Ascending aorta (tissue), 2 donors: ENCODE measurements at places on chromosomes 2 and 18. TPM values are rescaled to one million over a fixed set of nuclear protein-coding genes. Genes with fewer than 3 reads are reported as not detected.

DNA sequence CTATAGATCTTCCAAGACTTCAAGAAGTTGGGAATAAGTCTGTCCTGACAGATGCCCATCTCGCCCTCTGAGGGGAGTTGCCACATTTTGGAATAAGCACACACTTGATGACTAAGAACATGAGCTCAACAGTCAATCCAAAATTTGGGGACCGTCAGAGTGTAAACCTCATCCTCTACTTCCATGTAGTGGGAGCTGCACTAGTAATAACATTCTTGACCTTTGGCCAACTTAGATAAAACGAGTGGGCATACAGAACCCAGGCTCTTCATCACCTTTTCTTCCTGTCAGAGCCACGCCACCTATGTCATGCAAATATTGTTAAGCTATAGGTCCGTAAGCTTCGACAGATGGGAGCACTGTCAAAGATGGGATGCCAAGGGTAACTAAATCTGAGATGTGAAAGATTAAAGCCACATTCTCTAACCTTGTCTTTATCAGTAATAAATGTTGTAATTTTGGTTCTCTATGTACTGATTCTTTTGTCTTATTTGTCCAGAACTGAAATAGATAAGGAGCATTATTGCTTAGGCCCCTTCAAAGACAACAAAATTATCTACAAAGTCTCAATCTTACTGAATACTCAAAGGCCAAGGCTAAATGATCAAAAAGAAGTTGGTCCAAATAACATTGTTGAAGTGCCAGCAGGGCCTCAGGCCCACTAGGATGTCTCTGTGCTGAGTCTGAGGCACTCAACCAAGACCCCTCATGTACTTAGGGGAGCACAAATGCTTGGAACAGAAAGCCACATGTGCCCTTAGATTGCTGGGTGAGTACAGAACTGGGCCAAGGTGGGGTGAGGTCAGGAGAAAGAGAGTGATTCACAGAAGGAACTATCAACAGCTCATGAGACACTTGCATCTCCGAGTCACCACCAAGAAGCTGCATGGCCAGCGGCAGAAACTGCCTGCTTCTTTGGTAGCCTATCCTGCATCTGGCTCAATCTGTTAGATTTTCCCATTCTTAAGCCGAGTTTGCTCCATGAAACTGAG, 15.0 kb downstream of the CDH2 start:
- no peak for DNase-seq

DNA sequence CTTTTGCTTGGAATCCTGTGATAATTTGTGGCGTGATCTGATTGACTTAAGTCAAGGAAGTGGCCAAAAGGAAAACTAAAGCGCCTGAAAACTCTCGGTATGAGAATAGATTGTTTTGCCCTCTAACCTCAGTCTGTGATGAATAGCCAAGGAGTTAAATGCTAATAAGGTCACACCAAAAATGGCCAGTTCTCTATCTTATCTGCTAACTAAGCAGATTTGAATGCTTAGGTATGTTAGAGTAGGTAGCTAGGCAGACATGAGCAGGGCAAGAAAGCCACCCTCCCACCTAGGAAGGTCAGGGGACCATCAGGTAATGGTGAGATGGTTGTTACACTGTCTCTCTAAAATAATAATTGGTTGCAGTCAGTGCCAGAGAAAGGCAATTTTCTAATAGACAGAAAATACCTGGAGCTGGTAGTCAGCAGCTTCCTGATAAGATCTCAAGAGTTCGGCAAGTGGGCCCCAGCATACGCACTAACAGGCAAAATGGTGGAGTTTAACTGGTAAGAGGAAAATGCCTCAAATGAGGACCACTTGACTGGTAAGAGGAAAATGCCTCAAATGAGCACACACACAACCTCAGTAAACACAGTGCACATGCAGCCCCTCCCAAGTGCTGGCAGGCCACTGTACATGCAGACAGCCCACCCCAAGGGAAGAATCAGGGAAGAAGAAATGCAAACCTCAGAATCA, 468.4 kb downstream of the MBD2 start:
- DNase-seq = no peak

INPP5D gene
- 21.7 TPM for total RNA-seq

SAG gene
- total RNA-seq = not detected

PRSS56 gene
- not detected for total RNA-seq

OXER1 gene
- 0.32 TPM for total RNA-seq

DNA sequence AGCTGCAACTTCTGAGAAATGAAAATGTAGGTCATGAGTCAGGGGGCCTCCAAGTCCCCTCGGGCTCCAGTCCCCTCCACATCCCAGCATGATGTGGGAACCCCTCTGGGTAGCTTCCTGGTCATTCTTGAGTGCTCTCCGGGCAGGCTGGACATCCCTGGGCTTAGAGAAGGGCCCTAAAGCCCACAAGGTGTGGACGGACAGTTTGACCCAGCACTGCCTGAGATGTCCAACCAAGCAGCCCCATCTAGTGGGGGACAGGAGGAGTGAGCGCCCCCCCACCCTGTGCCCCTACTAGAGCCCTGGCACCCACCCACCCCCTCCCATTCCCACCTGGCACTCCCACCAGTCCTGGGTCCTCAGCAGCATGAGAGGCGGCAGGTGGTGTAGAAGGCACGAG, 46.0 kb downstream of the CYP27C1 start:
- DNase-seq = no peak

MYO3B gene
- total RNA-seq = not detected

- no peak for DNase-seq
Observed at GRCh38 chr2:141887363-141887762, 243.5 kb downstream of the LRP1B start.

DNA sequence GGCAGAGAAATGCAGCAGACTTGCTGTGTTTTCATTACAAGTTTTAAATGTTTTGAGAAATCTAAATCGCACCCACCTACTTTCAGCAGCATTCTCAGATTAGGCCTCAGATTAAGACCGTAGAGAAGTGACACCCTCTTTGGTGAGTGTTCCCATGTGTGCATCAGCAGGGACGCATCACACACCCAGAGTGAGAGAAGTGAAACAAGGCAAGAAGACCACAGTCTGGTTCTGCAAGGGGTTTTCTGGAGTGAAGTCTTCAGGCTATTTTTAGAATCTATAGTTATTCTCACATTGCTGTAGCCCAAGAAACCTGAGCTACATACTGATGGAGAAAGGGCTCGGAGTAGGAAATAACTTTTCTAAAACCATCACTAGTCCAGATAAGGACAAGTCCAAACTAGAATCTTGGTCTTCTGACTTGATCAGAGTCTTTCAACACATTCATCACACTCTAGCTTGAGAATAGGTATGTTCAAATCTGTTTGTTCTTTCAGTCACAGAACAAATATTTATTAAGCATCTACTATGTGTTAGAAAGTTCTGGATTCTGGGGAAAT, 1216.6 kb upstream of the PIK3C3 start:
- no peak for DNase-seq

DNA sequence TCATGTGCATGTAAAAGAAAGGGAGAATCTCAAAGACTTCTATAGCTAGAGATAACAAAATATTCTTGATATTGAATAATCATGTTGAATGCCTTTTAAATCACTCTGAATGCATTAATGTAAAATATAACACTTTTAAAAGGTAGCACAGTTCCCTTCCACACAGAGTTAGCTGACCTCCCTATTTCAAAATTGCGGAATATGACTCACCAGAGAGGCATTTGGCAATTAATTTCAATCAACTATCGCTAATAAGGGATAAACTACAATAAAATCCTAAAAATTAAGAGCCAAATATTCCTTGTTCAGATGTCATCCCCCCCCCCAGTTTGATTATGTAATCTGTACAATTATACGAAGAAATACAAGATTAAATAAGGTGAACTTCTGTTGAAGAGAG, 29.3 kb downstream of the ZC3H15 start:
- no peak for DNase-seq
